ENCODE measurements at places on chromosomes 5 and 9. TPM values are rescaled to one million over a fixed set of nuclear protein-coding genes. Genes with fewer than 3 reads are reported as not detected.

GRCh38 chr5:42598311-42598710 lies 158.3 kb upstream of the CCDC152 start:
- no peaks in the 10 kb centered on the region for H3K27me3 ChIP-seq
- H3K27ac ChIP-seq, result no peak overlapping the region
- no peaks in the 10 kb centered on the region for H3K4me1 ChIP-seq
- DNase-seq, result no peak

- no peak for DNase-seq
- no peak overlapping the region for H3K27ac ChIP-seq
- H3K4me3 ChIP-seq, result no peak overlapping the region
- peaks cover 2% of the 10 kb centered on the region for H3K27me3 ChIP-seq
Observed at GRCh38 chr9:127550751-127551150, 61.3 kb upstream of the STXBP1 start.

- no peak overlapping the region for H3K4me3 ChIP-seq
- no peaks in the 10 kb centered on the region for H3K36me3 ChIP-seq
- H3K27ac ChIP-seq, result no peak overlapping the region
- no peaks in the 10 kb centered on the region for H3K27me3 ChIP-seq
Observed at GRCh38 chr5:60362158-60362557, 337.8 kb downstream of the DEPDC1B start.

- no peaks in the 10 kb centered on the region for H3K4me1 ChIP-seq
- H3K27ac ChIP-seq, result no peak overlapping the region
- no peak overlapping the region for H3K4me3 ChIP-seq
- H3K36me3 ChIP-seq, result no peaks in the 10 kb centered on the region
- H3K27me3 ChIP-seq, result peaks cover 2% of the 10 kb centered on the region
Observed at GRCh38 chr5:7706256-7706655, 144.7 kb downstream of the CFAP90 start.

The GPR151 gene
- total RNA-seq, result not detected

GRCh38 chr9:27482709-27483108 lies 41.4 kb upstream of the IFNK start:
- H3K36me3 ChIP-seq, result no peaks in the 10 kb centered on the region
- H3K4me1 ChIP-seq, result peaks cover 19% of the 10 kb centered on the region
- H3K4me3 ChIP-seq, result no peak overlapping the region
- no peak for DNase-seq

DNA sequence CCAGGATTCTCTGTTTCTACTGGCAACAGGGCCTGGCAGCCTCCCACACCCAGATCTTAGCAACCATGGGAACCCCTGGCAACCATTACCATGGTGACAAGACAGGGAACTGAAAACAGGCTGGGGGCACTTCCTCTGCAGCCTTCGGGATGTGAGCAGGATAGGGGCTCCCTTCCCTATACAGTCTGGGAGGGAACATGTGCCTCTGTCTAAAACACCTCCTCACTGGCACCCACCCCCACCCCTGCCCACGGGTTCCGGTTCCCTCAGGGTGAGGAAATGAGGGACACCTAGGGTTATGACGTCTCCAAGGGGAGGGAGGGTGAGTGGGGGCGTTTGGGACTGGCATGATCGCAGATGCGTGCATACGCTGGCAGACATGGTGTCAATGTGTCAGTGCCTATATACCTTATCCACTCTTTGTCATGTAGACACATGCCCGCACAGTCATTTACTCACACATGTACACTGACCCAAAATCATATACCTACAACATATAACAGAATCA lies 3.0 kb upstream of the DNAJB5 start:
- no peak for DNase-seq
- peak overlapping the region; percentile 90 for H3K27ac ChIP-seq
- peaks cover 84% of the 10 kb centered on the region for H3K4me1 ChIP-seq
- no peaks in the 10 kb centered on the region for H3K27me3 ChIP-seq
- H3K4me3 ChIP-seq, result peak overlapping the region; percentile 37
- H3K36me3 ChIP-seq, result no peaks in the 10 kb centered on the region

DNA sequence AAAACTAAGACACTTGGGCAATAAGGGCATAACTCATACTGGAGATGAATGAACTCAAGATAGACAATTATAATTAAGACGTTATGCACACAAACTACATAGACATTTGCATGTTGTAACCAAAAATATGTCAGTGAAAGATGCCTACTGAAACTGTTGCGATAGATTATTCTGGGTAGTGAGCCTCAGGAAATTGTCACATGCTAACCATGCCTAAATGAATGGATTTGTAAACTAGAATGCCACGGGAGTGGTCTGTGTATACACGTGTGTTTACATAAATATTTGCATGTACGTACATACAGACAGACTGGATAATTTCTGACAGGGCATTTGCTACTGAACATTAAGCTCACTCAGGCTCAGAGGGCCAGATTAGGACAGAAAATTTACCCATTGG lies 1.2 kb downstream of the NIPSNAP3B start:
- peak overlapping the region; percentile 91 for H3K4me3 ChIP-seq
- no peak overlapping the region for H3K27ac ChIP-seq
- no peak for DNase-seq
- H3K4me1 ChIP-seq, result peaks cover 8% of the 10 kb centered on the region
- H3K27me3 ChIP-seq, result peaks cover 10% of the 10 kb centered on the region

The CARTPT gene
- not detected for total RNA-seq

DNA sequence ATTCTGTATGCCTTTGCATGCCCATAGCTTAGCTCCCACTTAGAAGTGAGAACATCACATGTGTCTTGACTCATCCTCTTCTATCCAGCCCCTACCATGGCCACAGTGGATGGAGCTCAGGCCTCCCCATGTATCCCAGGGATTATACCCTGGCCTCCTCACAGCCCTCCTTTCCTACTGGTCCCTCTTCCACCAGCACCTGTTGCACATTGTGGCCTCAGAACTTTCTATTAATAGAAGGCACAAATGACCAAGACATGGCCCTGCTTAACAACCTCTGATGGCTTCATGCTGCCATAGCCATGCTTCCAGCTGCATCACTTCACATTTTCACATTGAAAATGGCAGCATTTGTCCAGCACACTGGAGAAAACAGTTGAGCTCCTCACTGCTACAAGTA lies 315.4 kb downstream of the CDK5RAP2 start:
- no peaks in the 10 kb centered on the region for H3K36me3 ChIP-seq
- no peaks in the 10 kb centered on the region for H3K4me1 ChIP-seq
- DNase-seq, result no peak
- no peak overlapping the region for H3K4me3 ChIP-seq

- H3K27ac ChIP-seq, result no peak overlapping the region
- DNase-seq, result no peak
- no peaks in the 10 kb centered on the region for H3K4me1 ChIP-seq
- no peaks in the 10 kb centered on the region for H3K27me3 ChIP-seq
- no peaks in the 10 kb centered on the region for H3K36me3 ChIP-seq
- no peak overlapping the region for H3K4me3 ChIP-seq
Observed at GRCh38 chr5:164346785-164347630, 841.6 kb downstream of the MAT2B start.

The PPP3R2 gene
- total RNA-seq, result not detected

DNA sequence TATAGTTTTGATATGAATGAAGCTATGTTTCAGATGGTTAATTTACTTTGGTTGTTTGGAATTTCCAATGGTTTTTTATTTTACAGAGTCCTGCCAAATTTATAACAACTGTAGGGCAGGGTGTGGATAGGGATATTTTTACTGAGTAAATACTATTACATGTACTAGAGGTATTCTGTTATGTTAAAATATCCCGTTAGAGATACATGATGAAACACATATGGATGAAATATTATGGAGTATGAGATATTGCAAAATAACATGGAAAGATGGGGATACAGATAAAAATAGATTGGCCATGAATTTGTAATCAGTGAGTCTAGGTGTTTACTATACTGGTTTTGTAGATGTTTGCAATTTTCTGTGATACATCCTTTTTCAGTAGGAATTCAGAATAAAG lies 76.7 kb downstream of the RAB24 start:
- H3K27ac ChIP-seq, result no peak overlapping the region
- DNase-seq, result no peak
- no peaks in the 10 kb centered on the region for H3K27me3 ChIP-seq
- H3K4me3 ChIP-seq, result no peak overlapping the region
- peaks cover 13% of the 10 kb centered on the region for H3K4me1 ChIP-seq

- H3K27me3 ChIP-seq, result no peaks in the 10 kb centered on the region
- DNase-seq, result no peak
- peaks cover 50% of the 10 kb centered on the region for H3K4me1 ChIP-seq
- peaks cover 61% of the 10 kb centered on the region for H3K36me3 ChIP-seq
Observed at GRCh38 chr5:157100140-157100679, 8.6 kb downstream of the HAVCR2 start.

The ADAMTSL2 gene
- not detected for total RNA-seq

- no peak for DNase-seq
- peaks cover 2% of the 10 kb centered on the region for H3K27me3 ChIP-seq
- no peaks in the 10 kb centered on the region for H3K4me1 ChIP-seq
- no peaks in the 10 kb centered on the region for H3K36me3 ChIP-seq
- no peak overlapping the region for H3K27ac ChIP-seq
Observed at GRCh38 chr5:68661237-68661636, 432.6 kb upstream of the SLC30A5 start.

DNA sequence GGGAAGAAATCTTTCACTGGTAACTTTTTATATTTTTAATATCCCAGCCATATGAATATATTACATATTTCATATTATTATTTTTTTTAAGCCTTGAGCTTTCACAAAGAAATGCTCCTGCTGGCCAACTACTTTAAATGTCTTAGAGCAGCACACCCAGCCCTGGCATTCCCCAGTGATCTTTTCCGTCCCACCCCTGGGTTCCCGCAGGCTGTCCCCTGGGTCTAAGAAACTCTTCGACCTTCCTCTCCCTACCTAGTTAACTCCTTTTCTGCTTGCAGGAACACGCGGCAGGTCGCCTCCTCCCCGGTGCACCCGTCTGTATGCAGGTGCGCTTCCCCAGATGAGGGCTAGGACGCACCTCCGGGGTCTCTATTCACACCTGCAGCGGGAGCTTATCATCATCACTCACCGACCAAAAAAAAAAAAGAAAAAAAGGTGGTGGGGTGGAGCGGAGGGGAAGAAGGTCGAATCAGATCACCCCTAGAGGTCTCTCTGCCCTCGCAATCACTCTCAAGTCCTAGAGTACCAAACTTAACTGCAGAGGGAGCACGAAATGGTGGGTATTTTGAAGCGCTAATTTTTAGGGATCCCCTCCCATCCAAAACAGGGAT lies 696 bp downstream of the ZFP62 start:
- peak; percentile 47 for DNase-seq
- peaks cover 18% of the 10 kb centered on the region for H3K4me1 ChIP-seq
- peaks cover 23% of the 10 kb centered on the region for H3K36me3 ChIP-seq
- H3K27me3 ChIP-seq, result no peaks in the 10 kb centered on the region
